Tongue (tissue), 3 donors: ENCODE measurements at places on chromosomes 3 and 15. TPM values are rescaled to one million over a fixed set of nuclear protein-coding genes. Genes with fewer than 3 reads are reported as not detected.

The GNL3 gene
- total RNA-seq, result 121 TPM

The PLIN1 gene
- not detected for total RNA-seq

DNA sequence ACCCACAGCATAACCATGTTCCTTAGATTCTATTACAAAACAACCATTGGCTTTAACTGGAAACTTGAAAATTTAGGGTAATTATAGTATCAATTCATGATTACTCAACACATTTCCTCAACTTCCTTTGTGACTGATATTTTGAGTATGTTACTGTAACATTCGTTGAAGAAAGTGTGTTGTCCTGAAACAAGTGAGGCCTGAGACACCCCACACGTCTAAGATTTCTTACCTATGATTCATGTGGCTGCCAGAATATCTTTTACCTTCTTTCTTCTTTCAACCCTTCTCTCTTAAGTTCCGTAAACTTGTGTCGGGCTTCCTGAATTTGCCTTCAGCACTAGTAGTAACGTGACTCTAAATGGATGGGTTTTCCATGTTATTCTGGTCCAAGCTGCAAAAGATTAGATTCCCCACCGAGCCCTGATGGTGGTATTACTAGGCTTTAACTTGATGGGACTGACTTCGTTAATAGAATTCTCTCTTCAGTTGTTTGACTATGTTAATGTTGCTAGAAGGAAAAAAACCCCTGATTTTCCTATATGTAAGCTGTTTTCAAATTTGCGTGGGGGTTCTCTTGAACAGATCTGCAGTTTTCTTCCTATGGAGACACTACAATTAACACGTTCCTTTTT lies 296.0 kb upstream of the ICE2 start:
- no peak for DNase-seq

- no peak for DNase-seq
Measured at GRCh38 chr15:26096581-26096980, 233.5 kb upstream of the ATP10A start.

- peak; percentile 79 for DNase-seq
Measured at GRCh38 chr3:171788546-171789351, 21.5 kb downstream of the PLD1 start.

GRCh38 chr15:89680282-89680873 lies 1.2 kb upstream of the PLIN1 start:
- DNase-seq, result peak; percentile 14
